ENCODE measurements at places on chromosomes 1 and 21. TPM values are rescaled to one million over a fixed set of nuclear protein-coding genes. Genes with fewer than 3 reads are reported as not detected.

- no peak for DNase-seq
Observed at GRCh38 chr21:43703035-43703880, 15.7 kb upstream of the PDXK start.

- no peak for DNase-seq
Observed at GRCh38 chr1:221025956-221026355, 146.7 kb downstream of the HLX start.

GRCh38 chr1:20712215-20712577, 5.6 kb downstream of the KIF17 start:
- no peak for DNase-seq

Gene TPTE
- not detected for polyA plus RNA-seq
